ENCODE measurements at places on chromosomes 11 and 22. TPM values are rescaled to one million over a fixed set of nuclear protein-coding genes. Genes with fewer than 3 reads are reported as not detected.

Gene POTEH
- not detected for total RNA-seq

Gene RABL2B
- 26.6 TPM for total RNA-seq

DNA sequence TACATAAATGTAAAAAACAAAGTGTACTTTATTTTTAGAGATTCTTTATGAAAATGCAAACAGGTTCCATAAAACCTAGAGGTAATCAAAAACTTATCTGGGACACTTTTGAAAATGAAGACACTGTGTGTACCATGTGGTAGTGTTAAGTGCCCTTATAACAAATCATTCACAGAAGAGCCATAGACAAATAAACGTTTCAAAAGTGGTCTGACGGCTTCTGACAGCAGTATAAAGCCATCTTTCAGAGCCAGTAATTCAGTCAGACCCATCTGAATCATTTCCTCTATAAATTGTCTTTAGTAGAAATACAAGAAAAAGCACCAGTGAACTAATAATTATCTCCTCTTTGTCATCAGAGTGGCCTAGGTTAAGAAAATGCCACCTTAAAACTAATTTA, 100.0 kb downstream of the PAX6 start:
- H3K27ac ChIP-seq = no peak overlapping the region
- H3K4me3 ChIP-seq = no peak overlapping the region
- H3K36me3 ChIP-seq = peaks cover 3% of the 10 kb centered on the region
- H3K4me1 ChIP-seq = peaks cover 9% of the 10 kb centered on the region

- no peak for DNase-seq
- H3K27me3 ChIP-seq = peaks cover 9% of the 10 kb centered on the region
- H3K27ac ChIP-seq = no peak overlapping the region
- H3K4me3 ChIP-seq = no peak overlapping the region
Observed at GRCh38 chr22:27808451-27809225, 7.1 kb upstream of the MN1 start.

Data from activated CD8-positive, alpha-beta memory T cell treated with anti-CD3 and anti-CD28 coated beads, Interleukin-2, amount 10 ng/mL, durations not matched to agents 7 days and 5 days (primary cell).